ENCODE measurements at places on chromosomes 12 and 14. TPM values are rescaled to one million over a fixed set of nuclear protein-coding genes. Genes with fewer than 3 reads are reported as not detected.

Gene SRRM4
- not detected for total RNA-seq

Gene ZNF84
- 13.4 TPM for total RNA-seq

Gene ITGB7
- total RNA-seq: not detected

Gene RFX4
- total RNA-seq: not detected

Gene CCDC38
- total RNA-seq: not detected

Gene SYT1
- total RNA-seq: 0.10 TPM

Gene KIF26A
- 1.4 TPM for total RNA-seq

Gene SLCO1B1
- not detected for total RNA-seq

Gene TMEM119
- total RNA-seq: 0.03 TPM

Gene DNAH10
- not detected for total RNA-seq

Gene SINHCAF
- 41.9 TPM for total RNA-seq

Gene CERS5
- total RNA-seq: 15.5 TPM

Data from HT1080 (cell line).